Activated CD4-positive, alpha-beta T cell treated with anti-CD3 and anti-CD28 coated beads, Interleukin-2, amount 10 ng/mL, durations not matched to agents 7 days and 5 days (primary cell): ENCODE measurements at places on chromosomes 7 and 10.

GRCh38 chr7:100130608-100131453 is 4.1 kb downstream of the MBLAC1 start:
- peak; percentile 89 for DNase-seq

- DNase-seq: no peak
Measured at GRCh38 chr10:81696609-81697388, 178.2 kb upstream of the NRG3 start.

DNA sequence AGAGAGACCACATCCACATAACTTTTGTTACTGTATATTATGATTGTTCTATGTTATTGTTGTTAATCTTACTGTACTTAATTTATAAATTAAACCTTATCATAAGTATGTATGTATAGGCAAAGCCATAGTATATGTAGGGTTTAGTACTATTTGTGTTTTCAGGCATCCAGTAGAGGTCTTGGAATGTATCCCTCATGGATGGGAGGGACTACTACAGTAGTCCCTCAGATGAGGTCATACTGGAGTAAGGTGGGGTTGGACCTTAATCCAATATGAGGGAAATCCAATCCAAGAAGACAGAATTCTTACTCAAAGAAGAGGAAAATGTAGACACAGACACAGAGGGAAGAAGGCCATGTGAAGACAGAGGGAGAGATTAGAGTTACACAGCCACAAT is 34.1 kb upstream of the MALRD1 start:
- DNase-seq: no peak

DNA sequence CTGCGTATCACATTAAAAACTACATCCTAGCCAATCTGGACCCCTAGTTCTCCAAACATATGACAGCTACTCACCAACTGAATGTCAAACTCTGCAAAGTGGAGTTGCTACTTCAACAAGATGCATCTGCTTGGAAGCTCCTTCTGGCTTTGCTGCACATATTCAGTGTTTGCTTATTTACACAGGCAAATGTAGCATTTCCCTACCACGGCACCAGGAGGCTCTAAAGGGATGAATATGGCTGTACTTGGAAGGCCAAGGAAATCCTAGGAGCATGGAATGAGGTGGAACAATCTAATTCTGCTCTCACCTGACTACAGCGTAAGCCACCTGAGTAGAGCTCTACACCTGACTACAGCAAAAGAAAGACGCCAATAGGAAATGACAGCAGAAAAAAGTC is 39.7 kb downstream of the MTPAP start:
- no peak for DNase-seq

- DNase-seq: peak; percentile 54
Measured at GRCh38 chr7:7719236-7719635, 829 bp upstream of the RPA3 start.

- DNase-seq: no peak
Measured at GRCh38 chr10:43437141-43437870, 395 bp downstream of the ZNF487 start.

- DNase-seq: no peak
Measured at GRCh38 chr7:129006636-129007414, 48.1 kb downstream of the TNPO3 start.

DNA sequence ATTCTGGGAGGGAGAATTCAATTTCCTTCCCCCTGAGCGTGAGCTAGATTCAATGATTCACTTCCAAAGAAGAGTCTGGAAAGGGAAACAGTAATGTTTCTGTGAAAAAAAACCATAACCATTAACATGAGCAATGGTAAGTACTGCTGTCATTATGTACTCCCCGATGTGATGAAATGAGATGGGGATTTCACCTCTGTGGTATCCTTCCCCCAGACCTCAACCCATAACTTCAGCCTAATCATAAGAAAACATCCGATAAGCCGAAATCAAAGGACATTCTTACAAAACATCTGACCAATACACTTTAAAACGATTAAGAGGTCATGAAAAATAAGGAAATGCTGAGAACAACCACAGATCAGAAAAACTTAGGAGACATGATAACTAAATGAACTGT is 27.2 kb downstream of the EZH2 start:
- DNase-seq: no peak

DNA sequence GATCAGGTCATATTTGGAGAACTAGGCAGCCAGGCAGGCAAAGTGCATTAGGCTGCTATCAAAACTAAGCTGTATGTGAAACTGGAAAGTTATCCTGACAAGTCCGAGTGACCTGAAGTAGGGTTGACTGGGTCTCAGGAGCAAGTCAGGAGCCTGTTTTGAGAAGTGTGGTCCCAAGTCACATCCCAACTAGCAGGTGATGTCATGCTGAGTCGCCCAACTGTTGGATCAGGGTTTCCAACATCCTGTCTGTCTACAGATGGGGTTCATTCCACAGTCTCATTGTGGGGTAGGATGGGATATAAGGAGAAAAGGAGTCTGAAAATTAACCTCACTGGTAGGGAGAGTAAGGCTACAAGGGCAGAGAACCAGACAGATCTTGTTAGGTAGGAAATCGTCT is 27.0 kb downstream of the SLC26A4 start:
- no peak for DNase-seq

DNA sequence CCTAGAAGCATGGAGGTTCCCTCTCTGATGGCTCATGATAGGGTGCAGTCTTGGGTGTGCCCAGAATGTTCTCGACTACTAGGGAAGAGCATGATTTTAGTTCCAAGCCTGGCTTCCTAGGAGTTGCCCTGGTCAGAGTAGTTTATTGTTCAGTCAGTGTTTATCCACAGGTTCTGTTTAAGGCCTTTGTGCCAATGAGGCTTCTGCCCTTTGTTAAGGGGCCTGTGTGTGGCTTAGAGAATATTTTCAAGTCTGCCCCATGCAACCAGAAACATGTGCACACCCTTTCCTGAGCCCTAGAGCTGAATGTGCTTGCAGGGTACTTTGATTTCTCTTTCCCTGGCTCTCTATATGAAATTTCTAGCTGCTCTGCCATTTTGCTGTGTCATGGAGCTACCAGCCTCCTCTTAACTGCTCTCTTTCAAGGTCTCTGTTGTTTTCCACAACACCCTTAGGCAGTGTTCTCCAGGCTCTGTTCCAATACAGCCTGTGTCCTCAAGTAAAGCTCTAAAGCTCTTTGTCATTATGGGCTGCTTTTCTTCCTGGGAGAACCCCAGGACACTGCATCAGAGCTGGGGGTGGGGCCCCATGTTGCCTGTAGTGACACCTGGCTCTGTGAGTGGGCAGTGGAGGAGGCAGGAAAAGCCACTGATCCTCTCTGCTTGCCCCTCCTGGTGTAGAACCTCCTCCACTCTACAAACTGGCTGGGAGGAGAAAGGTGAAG is 34.1 kb upstream of the TSPAN33 start:
- no peak for DNase-seq

GRCh38 chr10:127878475-127879055 is 14.2 kb downstream of the CLRN3 start:
- DNase-seq: no peak

DNA sequence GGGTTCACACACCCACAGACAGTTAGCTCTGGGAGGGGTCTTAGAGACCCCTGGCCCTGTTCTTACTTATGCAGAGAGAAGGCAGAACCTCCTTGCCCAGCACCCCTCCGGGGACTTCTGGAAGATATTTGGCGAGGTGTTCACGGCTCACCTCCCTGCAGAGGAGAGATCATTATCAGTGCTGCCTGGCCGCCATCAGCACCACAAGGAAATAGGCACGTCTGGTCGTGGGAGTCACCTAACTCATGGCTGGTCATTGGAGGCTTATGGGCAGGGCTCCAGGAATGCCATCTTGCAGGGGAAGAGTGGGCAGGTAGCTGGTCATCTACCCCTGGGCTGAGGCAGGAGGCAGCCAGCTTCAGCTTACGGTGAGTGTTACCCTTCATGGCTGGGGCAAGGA is 189.4 kb downstream of the RPS24 start:
- no peak for DNase-seq

DNA sequence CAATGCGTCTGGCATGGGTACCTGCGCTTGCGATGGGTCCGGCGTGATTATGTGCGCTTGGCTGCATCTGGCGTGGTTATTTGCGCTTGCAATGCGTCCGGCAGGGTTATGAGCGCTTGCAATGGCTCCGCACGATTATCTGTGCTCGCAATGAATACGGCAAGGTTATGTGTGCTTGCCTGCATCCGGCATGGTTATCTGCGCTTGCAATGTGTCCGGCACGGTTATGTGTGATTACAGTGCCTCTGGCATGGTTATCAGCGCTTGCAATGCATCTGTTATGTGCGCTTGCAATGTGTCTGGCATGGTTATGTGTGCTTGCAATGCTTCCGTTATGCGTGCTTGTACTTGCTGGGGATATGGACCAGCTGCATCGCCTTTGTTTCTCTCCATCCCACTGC is 37.7 kb downstream of the RBAK start:
- DNase-seq: no peak

DNA sequence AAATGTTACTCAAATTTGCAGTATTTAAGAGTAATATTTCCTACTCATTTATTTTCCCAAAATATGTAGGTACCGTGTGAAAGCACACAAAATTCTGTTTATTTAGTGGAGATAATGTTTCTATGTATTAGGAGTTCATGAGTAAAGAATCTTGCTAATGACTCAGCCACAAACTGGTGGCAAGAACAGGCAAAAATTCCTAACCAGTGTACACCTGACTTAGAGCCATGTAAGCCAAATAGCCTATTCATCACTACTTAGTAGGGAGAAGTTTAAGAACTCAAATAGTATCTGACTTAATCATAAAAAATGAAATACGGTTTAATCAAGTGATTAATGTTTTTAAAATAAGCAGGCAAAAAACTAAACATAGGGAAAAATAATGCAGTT is 169.0 kb downstream of the SRPK2 start:
- no peak for DNase-seq

DNA sequence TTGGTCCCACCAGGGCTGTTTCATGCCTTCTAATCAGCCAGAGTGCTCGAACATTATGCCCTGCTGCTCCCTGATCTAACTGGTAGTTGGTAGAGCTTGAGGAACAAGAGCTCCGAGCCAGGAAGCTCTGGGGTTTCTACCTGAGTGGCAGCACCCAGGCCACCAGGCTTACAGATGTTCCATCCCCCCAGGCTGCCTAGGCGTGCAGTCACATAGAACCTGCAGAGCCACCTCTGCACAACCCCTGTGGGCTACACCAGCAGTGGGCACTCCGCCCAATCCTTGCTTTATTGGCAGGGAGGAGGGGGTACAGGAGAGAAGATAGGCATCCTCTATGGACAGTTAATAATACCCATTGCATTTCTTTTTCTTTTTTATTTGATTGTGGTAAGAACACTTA is 21.8 kb downstream of the MAP3K8 start:
- DNase-seq: peak; percentile 41

- no peak for DNase-seq
Measured at GRCh38 chr7:157437519-157438061, 100.8 kb downstream of the DNAJB6 start.

GRCh38 chr10:61139592-61139953 is 195.6 kb upstream of the RHOBTB1 start:
- no peak for DNase-seq

DNA sequence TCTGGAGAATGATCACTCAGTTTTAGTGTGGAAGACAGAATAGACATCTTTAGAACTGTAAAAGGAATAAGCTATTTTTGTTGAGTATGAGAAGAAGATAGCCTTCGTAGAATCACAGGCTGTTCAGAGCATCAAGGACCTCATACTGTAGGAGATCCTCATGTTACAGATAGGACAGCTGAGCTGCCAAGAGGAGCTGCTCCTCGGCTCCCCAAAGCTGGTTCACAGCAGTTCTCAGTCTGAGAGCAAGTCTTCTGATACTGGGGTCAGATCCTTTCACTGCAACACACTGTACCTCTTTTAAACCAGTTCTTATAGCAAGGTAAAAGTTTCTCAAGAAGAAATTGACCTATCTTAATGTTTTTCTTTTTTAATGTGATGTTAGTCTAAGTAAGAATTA is 17.1 kb downstream of the CCNY start:
- DNase-seq: no peak

DNA sequence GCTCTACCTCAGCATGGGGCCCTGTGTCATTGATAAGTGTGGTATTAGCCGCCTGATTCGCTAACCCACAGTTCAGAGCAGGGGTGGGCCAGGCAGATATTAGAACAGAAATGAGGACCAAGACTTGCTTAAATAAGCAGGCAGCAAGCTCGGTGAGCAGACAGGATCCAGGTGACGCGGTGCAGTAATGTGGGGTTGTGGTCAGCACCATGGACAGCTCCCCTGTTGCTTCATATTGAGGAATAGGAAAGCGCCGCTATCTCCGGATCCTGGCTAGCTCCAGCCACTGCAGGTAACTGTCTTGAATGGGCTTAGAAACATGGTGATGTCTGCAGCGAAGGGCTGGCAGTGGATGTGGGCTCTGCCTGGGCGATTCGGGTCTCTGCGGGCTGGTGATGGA is 51.3 kb upstream of the GPR26 start:
- DNase-seq: peak; percentile 68
